ENCODE measurements at places on chromosomes 4 and X.
A peak's percentile ranks its signal among the peaks of the same experiment; 100 is the strongest.

GRCh38 chr4:88414755-88415154, 36.1 kb downstream of the HERC6 start:
- DNase-seq, result no peak

- DNase-seq, result peak; percentile 30
Measured at GRCh38 chr4:145808021-145808650, 128.2 kb downstream of the C4orf51 start.

DNA sequence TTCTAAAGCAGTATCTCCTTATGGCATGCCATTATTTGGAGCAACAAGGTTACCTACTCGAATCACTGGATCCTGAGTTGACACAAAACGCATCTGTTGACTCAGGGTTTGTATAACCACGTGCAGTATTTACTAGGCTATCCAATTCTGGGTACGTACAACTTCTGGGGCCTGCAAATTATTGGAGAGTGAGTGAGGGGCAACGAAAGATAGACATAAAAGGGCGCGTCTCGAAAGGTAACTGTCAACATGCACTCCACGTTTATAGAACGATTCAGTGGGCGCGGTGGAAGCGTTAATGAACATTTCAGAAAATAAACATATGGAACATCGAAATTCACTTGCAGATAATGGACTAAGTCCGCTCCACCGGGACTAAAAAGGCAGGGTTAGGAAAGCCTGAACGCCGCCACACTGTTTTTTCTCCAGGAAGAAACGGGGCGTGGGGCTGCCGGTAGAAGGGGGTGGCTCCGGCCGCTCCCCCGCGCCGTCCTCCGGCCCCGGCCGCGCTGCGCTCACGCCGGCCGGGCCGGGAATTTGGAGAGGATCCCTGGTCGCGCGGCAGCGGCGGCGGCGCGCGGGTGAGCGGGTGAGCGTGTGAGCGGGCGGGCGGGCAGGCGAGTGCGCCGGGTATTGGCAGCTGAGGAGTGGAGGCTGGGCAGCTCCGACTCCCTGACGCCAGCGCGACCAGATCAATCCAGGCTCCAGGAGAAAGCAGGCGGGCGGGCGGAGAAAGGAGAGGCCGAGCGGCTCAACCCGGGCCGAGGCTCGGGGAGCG, at the start of gene SMAD1:
SMAD1 (plus strand) TSS at position 690 of the 778 bp plus-strand sequence. CDS start 32,761 bp downstream, outside the sequence.
- DNase-seq, result peak; percentile 13

GRCh38 chrX:7689791-7690412, 153.1 kb upstream of the VCX start:
- no peak for DNase-seq

GRCh38 chrX:1305411-1305810, 31.2 kb upstream of the IL3RA start:
- DNase-seq, result no peak

DNA sequence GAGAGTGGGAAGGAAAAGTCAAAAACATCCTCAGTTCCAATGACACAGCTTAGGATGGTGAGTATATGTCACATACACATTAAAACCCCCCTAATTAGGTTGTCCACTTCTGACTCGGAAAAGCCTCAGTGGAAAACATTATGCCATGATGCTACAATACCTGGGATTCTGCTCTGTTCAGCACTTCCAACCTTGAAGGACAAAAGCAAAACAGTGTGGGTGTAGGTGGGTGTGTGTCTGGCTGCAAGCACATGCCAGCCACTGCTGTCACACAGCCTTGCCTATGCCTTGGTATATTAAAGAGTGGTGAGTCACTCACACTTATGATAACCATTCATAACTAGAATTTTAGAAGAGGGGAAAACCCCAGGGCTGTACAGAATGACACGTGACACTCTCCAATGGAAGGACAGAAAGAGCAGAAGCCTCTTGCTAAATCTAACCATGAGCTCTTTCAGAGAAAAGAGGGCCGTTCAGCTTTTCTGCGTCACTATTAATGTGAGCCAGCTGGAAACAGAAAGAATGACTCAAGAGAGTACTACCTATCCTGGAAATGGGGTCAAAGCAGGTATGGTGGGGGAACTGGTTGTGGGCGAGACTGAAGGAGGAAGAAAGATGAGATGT, 159.6 kb downstream of the TET2 start:
- DNase-seq, result no peak

- DNase-seq, result peak; percentile 14
Measured at GRCh38 chr4:127968586-127968985, 3.4 kb downstream of the ABHD18 start.

GRCh38 chrX:49901048-49901447, 21.3 kb upstream of the CLCN5 start:
- DNase-seq, result no peak

GRCh38 chr4:104491481-104492182, 3.1 kb downstream of the CXXC4 start:
- peak; percentile 46 for DNase-seq

DNA sequence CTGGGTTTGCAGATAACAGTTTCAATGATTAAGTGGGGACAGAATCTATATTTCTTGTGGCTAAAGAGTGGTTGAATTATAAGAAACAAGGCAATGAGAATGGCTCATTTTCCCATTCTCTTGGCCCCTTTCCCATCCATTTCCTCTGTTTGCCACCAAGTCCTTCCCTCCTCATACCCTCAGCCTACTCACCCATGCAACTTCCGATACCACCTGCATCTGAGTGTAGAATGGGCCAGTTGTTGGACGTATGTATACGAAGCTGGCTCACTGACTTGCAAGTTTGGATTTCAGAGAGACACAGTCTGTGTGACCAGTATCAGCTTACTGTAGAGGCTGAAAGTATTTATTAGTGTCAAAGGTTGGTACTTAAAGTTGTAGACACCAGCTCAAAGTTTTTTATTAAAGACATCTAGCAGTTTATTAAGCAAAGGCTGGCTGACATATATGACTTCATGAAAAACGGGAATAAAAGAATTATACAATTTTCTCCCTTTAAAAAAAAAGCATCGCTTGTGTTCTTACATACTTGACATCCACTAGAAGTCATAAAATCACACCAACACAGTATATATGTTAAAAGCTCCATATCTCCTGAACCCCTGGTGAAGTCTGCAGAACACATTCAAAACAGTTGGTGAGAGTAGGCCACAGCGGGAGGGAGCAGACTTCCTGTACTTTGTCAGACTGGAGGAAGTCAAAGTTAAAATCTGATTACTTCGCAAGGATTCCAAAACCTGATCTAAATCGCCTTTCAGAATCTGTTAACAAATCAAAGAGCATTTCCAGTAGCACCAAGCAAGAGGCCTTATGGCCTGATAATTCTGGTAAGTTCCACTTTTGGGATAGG, 22.4 kb upstream of the STIM2 start:
- DNase-seq, result no peak

GRCh38 chrX:100263650-100264049, 146.4 kb downstream of the PCDH19 start:
- no peak for DNase-seq

GRCh38 chrX:43096830-43097229, 318.9 kb upstream of the PPP1R2C start:
- DNase-seq, result no peak

DNA sequence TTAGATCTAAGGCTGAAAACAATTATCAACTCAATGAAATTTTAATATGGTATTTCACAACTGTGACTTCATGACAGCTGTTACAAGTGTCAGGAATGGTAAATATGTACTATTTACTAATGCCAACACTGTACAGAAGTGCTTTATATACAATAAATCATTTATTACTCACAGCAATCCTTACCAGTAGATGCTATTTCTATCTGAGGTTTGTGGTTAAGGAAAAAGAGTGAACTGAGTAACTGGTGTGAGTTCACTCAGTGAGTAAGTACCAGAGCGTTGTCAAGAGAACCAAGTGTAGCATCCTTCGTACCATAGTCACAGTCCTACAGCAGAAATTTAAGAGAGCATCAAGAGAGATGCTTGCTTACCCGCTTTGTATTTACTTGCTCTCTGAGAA, 23.3 kb downstream of the MTHFD2L start:
- DNase-seq, result no peak

- DNase-seq, result no peak
Measured at GRCh38 chr4:180564026-180564425, 1679.2 kb upstream of the TENM3 start.

DNA sequence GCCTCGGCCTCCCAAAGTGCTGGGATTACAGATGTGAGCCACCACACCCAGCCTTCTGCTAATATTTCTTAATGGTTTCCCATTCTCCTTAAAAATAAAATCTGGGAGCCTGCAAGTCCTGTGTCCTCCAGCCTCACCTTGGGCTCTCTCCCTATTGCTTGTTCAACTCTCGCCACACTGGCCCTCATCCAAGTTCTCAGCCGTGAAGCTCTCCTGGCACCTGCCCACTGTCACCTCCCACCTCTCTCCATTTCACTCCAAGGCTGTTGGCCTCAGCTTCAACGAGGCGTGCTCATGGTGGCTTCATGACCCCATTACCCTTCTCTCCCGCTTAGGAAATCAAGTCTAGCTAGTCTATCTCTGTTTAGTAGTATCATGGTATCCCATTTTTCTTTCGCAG, 9.5 kb upstream of the ETNPPL start:
- DNase-seq, result no peak

DNA sequence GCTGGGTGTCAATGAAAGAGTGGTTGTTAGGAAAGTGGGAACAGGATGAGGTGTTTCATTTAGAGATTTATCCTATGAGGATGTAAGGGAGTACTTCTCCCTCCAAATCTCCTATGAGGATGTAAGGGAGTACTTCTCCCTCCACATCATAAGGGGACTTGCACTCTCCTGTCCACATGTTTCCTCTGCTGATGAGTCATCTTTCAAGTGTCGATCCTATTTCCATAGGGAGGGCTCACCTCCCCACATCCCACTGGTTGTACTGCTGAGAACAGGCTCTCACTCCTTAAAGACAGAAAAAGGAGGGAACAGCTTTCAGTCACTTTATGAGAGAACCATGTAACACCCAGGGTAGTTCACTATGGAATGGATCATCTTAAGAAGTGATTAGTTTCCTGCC, 65.0 kb downstream of the INPP4B start:
- DNase-seq, result no peak

DNA sequence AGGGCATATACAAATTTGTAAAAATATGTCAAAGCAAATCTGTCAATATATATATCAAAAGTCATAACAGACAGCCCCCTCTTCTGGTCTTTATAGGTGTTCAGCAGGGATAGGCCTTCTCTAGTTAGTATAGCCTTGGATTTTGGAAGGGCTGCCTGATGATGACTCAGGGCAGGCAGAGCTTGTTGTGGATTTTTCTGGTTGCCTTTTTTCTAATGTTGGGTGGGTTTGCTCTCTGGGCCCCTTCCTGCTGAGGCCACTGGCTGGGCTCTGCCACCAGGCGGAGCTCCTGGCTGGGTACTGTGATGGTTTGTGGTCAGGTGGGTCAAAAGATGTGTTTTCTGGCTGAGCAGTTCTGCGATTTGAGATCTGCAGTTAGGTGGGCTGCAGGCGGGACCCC, 294.2 kb downstream of the GRIA2 start:
- DNase-seq, result no peak

DNA sequence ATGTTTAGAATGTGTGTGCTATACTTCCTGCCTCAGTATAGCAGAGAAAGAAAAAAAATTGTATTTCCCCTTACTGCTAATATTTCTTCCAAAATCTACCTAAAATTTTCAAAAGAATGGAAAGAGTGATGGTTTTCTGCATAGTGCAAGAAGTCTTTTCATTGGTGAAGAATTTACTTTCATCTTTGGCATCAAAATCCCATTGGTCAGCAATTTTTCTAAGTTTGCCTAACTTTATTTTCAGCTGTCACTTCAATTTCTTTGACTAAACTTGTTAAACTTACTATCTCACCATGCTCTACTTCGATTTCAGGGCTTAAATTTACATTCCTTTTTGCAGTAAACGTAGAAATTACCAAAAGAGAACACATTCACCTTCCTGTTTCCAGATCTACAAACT, 44.5 kb upstream of the MAGEB2 start:
- no peak for DNase-seq

- no peak for DNase-seq
Measured at GRCh38 chr4:127410201-127410600, 222.6 kb upstream of the INTU start.

- DNase-seq, result no peak
Measured at GRCh38 chrX:32293962-32294700, 917.2 kb downstream of the DMD start.

GRCh38 chr4:26343038-26343398, 22.2 kb downstream of the RBPJ start:
- DNase-seq, result no peak

DNA sequence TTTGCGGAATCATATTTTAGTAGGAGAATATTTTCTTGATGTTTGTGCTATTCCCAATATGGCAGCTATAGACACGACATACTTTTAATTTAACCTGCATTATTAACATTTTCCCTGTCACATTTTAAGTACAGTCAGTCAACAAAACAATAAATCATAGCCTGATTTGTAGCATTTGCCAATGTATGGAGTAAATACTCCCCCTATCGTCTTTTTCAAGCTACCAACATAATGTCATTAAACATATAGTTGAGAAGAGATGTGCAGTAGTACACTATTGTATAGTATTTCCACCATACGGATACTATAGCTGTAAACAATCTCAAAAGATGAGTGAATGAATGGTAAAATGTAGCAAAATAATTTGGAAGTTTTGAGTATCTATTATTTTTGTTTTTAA, 303.7 kb upstream of the MAGEB2 start:
- DNase-seq, result no peak

GRCh38 chr4:912548-913279, 19.4 kb downstream of the GAK start:
- DNase-seq, result no peak

- no peak for DNase-seq
Measured at GRCh38 chr4:3019145-3019846, 55.0 kb downstream of the HTT-AS start.

- DNase-seq, result no peak
Measured at GRCh38 chr4:94225449-94225848, 17.8 kb downstream of the SMARCAD1 start.

- no peak for DNase-seq
Measured at GRCh38 chr4:30535255-30535654, 184.9 kb upstream of the PCDH7 start.

GRCh38 chr4:144862210-144862609, 216.3 kb downstream of the HHIP start:
- no peak for DNase-seq

DNA sequence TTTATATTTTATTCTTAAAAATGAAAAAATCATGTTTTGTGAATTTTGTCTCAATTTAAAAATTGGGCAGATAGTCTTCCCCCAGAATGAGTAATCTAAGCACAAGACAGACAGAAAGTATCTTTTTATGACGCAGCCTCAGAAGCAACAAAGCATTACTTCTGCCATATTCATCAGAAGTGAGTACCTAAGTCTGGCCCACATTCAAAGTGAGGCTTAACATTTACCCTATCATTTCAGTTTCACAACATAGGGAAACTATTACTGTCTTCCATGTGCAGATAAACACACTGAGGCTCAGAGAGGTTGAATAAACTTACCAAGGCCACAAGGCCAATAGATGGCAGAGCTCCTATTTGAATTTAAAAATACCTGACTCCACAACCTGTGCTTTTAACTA, 4.4 kb upstream of the PRDX4 start:
- no peak for DNase-seq

GRCh38 chrX:135393051-135393450, 28.7 kb upstream of the SMIM10L2A start:
- no peak for DNase-seq

DNA sequence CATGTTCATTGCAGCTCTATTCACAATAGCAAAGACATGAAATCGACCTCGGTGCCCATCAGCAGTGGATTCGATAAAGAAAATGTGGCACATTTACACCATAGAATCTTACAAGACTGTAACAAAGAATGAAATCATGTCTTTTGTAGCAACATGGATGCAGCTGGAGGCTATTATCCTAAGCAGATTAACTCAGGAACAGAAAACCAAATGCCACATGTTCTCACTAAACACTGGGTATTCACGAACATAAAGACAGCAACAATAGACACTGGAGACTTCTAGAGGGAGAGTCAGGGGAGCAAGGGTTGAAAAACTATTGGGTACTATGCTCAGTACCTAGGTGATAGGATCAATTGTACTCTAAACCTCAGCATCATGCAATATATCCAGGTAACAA, 180.5 kb downstream of the PPP1R2C start:
- DNase-seq, result no peak

Measured in K562 (cell line).